Natural killer cell (primary cell): ENCODE measurements at places on chromosomes 3 and 15. TPM values are rescaled to one million over a fixed set of nuclear protein-coding genes. Genes with fewer than 3 reads are reported as not detected.

HIGD2B gene
- 1.8 TPM for total RNA-seq

BNC1 gene
- total RNA-seq: not detected

CILP gene
- total RNA-seq: 0.35 TPM

ZKSCAN7 gene
- total RNA-seq: 6.5 TPM

DNA sequence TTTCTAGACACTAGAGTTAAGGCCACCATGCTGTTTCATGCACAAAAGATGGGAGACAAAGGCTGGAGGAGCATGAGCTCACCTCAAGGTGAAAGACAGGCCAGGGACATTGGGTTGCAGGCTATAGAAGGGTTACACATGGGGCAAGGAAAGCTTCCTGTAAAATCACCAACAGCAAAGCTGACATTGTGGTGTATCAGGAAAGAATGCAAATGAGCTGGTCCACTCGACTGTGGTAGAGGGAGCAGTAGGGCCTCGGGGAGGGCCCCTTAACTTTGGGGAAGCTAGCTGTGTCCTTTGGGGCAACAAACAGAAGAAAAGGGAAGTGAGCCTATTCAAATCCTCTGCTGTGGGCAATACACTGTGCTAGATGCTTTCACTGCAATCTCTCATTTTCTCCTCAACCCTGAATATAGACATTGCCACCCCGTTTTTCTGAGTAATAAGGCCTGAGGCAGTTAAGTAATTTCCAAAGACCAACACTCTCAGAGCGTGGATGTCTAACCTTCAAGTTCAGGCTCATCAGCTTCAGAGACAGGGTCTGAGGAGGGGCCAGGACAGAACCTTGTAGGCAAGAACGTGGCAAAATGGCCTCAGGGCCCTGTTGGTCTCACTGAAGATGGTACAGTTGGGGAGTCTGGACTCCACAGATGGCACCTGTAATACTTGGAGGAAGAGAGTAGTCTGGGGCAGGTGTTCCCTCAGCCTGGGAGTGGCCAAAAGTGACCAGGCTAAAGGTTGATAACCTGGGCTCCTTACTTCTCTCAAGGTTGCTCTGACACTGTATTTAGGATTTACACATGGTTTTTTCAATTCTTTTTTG lies 24.1 kb downstream of the CX3CR1 start:
- H3K36me3 ChIP-seq: peaks cover 2% of the 10 kb centered on the region
- H3K4me1 ChIP-seq: peaks cover 64% of the 10 kb centered on the region
- H3K27ac ChIP-seq: peak overlapping the region; percentile 56
- H3K4me3 ChIP-seq: no peak overlapping the region
- no peaks in the 10 kb centered on the region for H3K27me3 ChIP-seq

- DNase-seq: no peak
- no peak overlapping the region for H3K4me3 ChIP-seq
- H3K27me3 ChIP-seq: no peaks in the 10 kb centered on the region
- H3K36me3 ChIP-seq: no peaks in the 10 kb centered on the region
Observed at GRCh38 chr3:6444888-6445658, 415.8 kb upstream of the GRM7 start.

DNA sequence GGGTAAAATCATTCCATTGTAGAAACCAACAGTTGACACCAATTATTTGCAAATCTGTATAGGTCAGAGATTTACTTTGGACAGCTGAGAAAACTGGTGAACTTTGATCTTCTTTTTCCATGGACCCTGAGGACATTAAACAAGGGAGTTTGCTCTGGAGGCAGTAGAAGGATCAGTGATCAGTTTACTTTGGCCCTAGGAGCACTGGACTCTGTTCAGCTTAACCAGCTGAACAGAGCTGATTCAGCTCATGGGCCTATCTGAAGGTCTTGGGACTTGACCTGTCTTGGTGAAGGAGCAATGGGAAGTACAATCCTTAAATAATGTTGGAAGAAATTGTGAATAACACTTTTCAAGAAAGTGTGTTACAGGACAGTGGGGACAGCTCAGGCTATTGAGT lies 15.2 kb upstream of the TF start:
- H3K4me1 ChIP-seq: no peaks in the 10 kb centered on the region
- DNase-seq: no peak
- no peaks in the 10 kb centered on the region for H3K36me3 ChIP-seq
- no peak overlapping the region for H3K4me3 ChIP-seq
- H3K27ac ChIP-seq: no peak overlapping the region

DNA sequence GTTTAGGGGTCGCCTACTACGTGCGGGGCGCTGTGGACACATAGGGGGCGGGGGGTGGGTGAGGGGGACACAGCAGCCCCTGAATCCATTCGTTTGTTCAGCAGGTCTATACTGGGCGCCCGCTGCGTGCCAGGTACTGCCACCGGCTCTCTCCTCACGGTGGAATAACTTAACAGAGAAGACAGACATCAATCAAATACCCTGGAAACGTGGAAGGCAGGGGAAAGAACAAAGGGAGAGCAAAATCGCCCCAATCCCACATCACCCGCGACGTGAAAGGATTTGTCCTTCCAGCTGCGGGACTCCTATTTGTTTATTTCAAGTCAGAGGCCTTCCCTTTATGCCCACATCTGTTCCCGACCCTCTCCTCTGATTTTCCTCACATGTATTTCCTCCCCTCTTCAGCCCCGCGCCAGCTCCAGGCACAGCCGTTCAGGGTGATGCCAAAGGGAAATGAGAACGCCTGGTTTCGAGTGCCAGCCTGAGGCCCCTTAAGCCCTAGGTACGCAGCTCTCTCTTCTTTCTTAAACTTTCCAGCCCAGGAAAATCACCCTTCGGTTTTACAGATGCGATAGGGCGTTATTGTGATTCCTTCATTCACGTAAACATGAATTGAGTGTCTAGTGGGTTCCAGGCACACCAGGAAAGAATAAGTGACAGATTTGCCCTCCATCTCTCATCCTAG lies 726 bp upstream of the PROK2 start:
- no peak overlapping the region for H3K27ac ChIP-seq
- no peak for DNase-seq
- no peaks in the 10 kb centered on the region for H3K36me3 ChIP-seq
- no peak overlapping the region for H3K4me3 ChIP-seq
- peaks cover 8% of the 10 kb centered on the region for H3K4me1 ChIP-seq
